GM20000 (cell line): ENCODE measurements at places on chromosomes 2 and 18.

- peak; percentile 10 for DNase-seq
Observed at GRCh38 chr2:164430166-164430783, 191.0 kb downstream of the GRB14 start.

- DNase-seq: peak; percentile 58
Observed at GRCh38 chr2:85578243-85579180, 1.1 kb downstream of the VAMP8 start.

DNA sequence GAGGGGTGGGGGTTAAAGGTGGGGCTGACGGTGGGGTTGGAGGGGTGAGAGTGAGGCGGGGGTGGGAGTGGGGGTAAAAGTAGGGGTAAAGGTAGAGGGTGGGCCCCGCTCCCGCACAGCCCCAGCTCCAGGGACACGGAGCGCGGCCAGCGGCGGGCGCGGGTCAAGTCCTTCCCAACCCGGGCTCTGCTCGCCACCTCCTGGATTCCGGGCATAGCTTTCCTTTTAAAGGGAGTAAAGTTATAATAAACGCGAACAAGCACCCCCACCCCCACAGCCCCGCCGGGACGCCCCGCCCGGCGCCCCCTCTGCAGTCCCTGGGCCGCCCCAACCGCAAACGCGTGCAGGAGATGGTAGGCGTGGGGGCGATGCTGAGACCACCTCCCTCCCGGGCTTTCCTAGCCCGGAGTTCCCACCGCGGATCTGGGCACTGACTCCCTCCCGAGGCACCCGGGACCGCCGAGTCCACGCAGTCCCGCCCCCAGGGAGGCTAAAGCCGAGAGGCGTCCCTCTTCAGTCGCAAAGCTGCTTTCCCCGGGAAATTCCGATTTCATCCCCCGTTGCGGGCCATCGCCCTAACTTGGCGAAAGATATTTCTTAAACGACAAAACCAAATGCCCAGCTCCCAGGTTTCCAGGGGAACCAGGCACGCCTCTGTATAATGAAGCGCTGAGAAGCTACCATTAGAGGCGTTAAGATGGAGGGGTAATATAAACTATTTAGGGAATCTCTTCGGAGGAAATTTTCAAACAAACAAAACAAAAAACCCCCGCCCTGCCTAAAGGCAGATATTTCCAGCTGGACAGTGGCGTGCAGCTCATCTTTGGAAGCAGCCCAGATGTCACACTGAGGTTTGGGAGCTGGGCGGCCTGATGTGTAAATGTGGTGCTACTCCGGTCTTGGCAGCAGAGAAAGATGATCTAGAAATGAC, at the start of gene LIMS2:
TSS of gene LIMS2 (minus strand) at position 200 of the 931 bp plus-strand sequence. CDS start 506 bp downstream, outside the sequence.
- no peak for DNase-seq

DNA sequence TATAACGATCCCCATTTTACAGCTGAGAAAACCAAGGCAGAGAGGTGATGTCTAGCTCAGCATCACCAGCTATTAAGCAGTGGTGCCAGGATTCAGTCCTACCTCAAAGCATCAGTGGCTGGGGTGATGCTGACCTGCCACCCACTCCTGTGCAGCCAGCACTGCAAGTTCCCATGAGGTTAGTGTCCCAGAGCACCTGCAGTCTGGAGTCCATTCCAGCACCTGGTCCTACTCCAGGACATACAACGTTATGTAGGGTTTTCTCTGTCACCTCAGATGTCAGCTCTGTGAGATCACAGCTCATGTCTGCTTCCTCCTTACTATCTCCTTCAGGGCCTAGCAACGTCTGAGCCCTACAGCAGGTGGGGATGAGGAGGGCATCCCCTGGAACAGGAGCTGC, 328.0 kb upstream of the HS6ST1 start:
- no peak for DNase-seq

GRCh38 chr2:222930862-222931261, 70.0 kb downstream of the ACSL3 start:
- DNase-seq: no peak

DNA sequence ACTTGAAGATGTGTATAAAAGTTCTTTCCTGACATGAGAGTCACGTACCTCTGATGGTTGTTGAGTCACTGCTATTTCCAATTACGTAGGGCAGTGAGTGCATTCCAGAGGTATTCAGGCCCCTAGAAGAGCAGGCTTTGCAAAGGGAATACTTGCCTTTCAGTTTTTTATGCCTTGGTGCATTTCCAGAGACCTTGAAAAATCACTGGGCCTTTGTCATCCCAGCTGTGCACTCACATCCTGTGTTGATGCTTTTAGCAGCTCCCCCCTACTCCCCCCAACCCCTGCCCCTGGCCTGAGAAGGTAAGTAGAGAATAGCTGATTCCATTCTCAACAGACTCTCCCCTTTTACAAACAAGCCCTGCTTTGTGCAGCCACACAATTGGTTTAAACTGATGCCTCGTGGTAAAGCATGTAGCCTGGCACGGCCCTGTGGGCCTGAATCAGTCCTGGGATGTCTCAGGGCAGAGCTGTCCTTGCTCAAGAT, 174.2 kb downstream of the PRPF40A start:
- no peak for DNase-seq

DNA sequence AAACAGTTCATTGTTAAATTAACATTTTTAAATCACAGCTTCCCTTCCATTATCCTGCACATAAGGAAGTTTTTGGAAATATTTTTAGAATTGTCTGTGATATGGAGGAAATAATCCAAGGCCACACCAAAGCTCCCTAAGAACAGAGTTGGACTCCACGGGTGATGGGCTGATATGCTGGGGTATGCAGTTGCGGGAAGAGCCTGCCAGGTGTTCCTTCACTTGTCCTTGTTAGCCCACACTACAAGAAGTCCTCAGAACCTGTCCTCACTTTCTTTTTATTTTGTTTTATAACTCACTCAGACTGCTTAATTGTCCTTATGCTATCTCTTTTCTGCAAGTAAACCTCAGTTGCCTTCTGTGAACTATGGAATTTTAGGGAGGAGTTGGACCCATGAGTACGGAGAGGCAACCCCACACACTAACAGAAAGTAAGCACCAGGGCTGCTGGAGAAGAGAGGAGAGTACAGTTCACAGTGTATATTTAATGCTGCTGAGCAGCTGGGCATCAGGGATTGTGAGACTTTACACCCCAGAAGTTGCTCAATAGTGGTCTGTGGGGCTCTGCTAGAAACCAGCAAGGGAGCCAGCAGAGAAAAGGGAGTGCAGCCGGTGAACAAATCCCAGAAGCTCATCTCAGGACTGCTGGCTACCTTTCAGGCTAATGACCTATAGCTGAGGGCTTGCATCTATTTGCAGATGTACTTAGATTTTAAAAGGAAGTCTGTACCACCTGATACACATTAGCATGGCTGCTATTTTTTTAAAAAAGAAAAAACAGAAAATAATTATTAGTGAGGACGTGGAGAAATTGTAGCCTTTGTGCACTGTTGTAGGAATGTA, 280.1 kb upstream of the STON1 start:
- no peak for DNase-seq

GRCh38 chr2:69171116-69171896, 158.3 kb downstream of the ANTXR1 start:
- no peak for DNase-seq

DNA sequence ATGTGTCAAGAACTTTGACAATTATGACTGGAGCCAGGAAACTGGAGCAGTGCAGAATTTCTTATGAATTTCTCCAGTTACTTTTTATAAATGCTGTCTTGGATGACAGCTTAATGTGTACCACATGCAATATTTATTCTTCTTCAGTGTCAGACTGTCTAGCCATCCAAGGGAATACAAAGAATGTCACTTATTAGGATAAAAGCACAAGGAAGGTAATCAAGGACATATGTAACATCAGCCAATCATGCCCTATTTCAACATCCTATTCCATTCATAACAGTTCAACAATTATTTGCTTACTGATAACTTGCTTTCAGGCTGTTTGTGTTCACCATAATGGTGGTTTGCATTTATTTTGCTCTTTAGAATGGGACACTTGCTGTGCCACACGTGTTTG, 139.8 kb downstream of the OLA1 start:
- DNase-seq: no peak

GRCh38 chr2:26887151-26887550, 39.2 kb downstream of the DPYSL5 start:
- DNase-seq: no peak

DNA sequence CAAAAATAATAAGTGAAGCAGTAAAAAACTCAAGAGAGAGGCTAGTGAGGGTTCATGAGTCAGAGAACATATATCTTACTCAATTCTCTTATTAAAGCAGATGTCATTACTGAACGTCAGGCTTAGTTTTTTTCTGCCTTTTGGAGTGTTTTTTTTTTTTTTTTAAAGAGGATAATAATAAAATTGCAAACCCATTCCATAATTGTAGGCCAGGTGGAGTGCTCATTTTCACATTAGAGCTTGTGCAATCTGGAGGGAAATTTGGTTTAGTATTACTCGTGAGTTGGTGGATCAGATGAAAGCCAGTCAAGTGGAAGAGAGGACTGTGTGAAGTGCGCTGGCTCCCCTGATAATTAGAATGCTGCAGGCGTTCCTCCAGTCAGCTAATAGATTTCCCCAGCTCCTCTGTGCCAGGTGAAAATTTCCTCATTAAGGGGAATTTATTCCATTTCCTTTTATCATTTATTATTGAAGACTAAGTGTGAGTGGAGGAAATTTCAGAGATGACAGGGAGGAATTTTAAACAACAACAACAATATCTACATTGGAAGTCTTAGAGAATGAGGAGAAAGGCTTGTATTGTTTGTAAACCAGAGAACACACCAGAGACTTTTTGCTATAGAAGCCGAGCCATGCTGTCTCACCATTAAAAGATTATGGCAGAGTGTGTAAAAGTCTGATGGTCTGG, 74.6 kb downstream of the CPS1 start:
- DNase-seq: no peak
